ENCODE measurements at places on chromosomes 13 and 19.

GRCh38 chr13:98156259-98156658 is 13.4 kb downstream of the FARP1 start:
- no peak for DNase-seq

GRCh38 chr19:53079313-53079924 is 23.8 kb downstream of the ZNF160 start:
- DNase-seq = no peak

- no peak for DNase-seq
Observed at GRCh38 chr19:43674596-43674995, 4.6 kb upstream of the PLAUR start.

DNA sequence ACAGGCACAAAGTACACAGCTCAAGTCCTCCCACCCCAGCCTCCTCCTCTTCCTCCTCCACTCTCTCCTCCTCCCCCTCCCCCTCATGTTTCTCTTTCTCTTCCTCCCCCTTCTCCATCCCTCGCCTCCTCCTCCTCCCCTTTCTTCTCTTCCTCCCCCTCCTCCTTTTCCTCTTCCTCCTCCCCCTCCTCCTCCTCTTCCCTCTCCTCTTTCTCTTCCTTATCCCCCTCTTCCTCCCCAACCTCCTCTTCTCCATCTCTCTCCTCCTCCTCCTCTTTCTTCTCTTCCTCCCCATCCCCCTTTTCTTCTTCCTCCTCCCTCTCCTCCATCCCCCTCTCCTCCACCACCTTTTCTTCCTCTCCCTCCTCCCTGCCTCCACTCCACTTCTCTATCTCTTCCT is 276.3 kb upstream of the TSHZ3 start:
- DNase-seq = no peak

- DNase-seq = no peak
Observed at GRCh38 chr13:108932196-108932595, 302.8 kb downstream of the MYO16 start.

GRCh38 chr19:48540110-48540509 is 11.9 kb upstream of the SULT2B1 start:
- DNase-seq = no peak

GRCh38 chr13:25948910-25949309 is 102.9 kb downstream of the SHISA2 start:
- no peak for DNase-seq

DNA sequence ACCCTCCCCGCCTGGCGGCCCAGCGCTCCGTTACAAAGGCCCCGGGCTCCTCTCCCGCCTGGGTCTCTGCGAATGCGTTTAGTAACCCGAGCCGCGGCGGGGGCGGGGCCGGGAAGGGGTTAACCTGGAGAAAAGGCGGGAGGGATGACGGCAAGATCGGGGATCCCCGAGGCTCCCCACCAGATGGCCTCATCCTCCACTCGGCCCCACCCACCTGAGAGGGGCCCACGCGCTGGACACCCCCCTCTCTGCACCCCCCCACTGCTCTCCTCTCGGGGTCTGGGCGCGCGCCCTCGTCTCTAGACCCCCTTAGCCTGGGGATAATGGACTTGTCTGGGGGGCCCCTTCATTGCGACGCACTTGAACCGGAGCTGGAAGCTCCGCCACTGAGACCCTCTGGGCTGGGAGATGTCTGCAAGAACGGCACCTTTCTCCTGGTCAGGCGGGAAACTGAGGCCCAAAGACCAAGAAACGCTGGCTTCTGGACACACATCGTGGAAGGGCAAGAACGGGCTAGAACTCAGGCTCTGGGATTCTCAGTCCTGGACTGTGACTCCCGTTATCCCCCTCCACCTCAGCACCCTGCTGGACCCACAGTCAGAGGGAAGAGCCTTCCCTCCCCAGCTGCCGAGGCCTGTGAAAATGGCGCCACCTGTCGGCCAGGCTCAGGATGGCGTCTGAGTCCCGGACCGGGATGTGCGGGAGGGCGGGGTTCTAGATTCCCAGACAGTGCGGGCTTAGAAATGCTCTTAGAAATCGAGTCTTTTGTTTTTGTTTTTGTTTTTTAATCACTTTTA is 2.9 kb upstream of the LTBP4 start:
- no peak for DNase-seq

All from cortex of kidney (tissue), 1 donor.